ENCODE measurements at places on chromosomes 5 and 9.
A peak's percentile ranks its signal among the peaks of the same experiment; 100 is the strongest.

DNA sequence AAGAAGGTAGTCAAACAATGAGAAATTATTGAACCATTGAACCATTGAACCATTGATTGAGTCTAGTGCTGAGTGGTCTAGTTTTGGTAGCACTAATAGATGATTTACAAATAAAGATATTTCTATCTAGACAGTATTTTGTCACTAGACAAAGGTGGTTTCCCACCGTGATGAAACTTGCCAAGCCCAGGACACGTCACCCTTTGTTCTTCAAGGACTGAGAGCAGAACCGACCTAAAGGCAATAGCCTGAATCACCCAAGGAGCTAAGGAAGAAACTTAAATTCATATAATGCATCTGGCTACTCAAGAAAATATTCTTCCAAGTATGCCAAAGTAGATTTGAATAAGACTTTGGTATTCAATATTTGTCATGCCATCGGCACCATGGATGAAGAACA is 103.3 kb downstream of the ESM1 start:
- no peak for DNase-seq

- DNase-seq = no peak
These were observed 37.8 kb downstream of the MRRF start for GRCh38 chr9:122302237-122303093.

DNA sequence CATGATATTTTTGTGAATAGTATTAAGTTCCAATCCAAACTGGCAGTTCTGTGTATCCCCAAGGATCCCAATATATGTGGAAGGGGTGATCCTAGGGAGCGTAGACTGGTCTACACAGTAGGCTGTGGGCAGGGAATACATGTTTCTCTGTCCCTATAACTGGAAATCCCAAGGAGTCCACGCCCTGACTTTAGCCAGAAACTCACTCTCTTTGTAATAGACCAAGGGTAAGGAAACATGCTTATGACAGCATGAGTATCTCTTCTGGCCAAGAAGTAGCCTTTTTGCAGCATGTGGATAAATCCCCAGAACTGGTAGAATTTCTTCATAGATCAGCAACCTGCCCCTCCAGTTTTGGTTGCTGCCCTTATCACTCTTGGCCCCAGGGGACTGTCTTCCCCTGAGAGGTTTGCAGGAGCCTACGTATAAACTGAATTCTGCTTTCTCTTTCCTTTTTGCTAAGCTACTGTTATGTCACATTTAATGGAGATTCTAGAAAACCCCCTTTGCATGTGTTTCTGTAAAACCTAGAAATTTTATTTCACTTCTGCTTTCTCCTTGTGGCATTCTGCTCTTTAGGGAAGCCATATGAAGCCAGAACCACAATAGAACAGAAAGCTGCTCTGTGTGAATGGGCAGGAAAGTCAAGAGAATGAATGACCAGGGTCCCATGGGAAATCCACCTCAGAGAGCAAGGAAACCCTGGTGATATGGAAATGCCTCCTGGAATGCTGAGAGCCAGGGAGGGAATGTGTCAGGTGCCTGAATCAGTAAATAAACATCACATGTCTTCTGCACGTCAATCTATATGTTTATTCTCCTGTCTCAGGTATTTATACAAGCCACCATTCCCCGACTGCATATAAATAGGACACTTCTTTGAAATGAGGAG is 3.5 kb downstream of the IFNA2 start:
- DNase-seq = no peak

- peak; percentile 46 for DNase-seq
These were observed 713 bp downstream of the LCN10 start for GRCh38 chr9:136741883-136742571.

- no peak for DNase-seq
These were observed 155.7 kb upstream of the FBN2 start for GRCh38 chr5:128693764-128694163.

GRCh38 chr5:74408150-74409043 is 232.1 kb downstream of the ENC1 start:
- no peak for DNase-seq

- no peak for DNase-seq
These were observed 13.4 kb downstream of the HSPA5 start for GRCh38 chr9:125227761-125228160.

All from stimulated activated CD4-positive, alpha-beta T cell treated with anti-CD3 and anti-CD28 coated beads, Interleukin-4, amount 100 ng/mL, for 1 hour (primary cell).